ENCODE measurements at places on chromosomes 13 and 19. TPM values are rescaled to one million over a fixed set of nuclear protein-coding genes. Genes with fewer than 3 reads are reported as not detected.

- peak; percentile 55 for DNase-seq
Observed at GRCh38 chr19:42313096-42313839, at the start of gene TMEM145. TMEM145 (plus strand) TSS chr19:42313309; CDS start chr19:42313377, 68 bp downstream.

Gene NUMBL
- total RNA-seq: 48.0 TPM

- no peak for DNase-seq
Observed at GRCh38 chr13:110985541-110985940, 70.7 kb upstream of the ANKRD10 start.

- DNase-seq: peak; percentile 91
Observed at GRCh38 chr13:104106705-104107393, 1040.6 kb upstream of the SLC10A2 start.

GRCh38 chr13:98854448-98854847 lies 102.0 kb upstream of the SLC15A1 start:
- DNase-seq: no peak

- no peak for DNase-seq
Observed at GRCh38 chr13:98813993-98814392, 61.5 kb upstream of the SLC15A1 start.

Data from dermis blood vessel endothelial cell (primary cell).